A549 treated with CORT108297 at 1 μM for 4 hours (cell line): ENCODE measurements at places on chromosomes 5 and 9. TPM values are rescaled to one million over a fixed set of nuclear protein-coding genes. Genes with fewer than 3 reads are reported as not detected.

ZSWIM6 gene
- 4.6 to 6.0 TPM (median 5.5 TPM) in 5 replicates for total RNA-seq

C9orf153 gene
- 0.09 to 0.46 TPM (median 0.18 TPM) in 5 replicates for total RNA-seq

RAB3C gene
- total RNA-seq, result not detected in 5 replicates

NEUROG1 gene
- not detected in 5 replicates for total RNA-seq

MZB1 gene
- 0.09 to 0.47 TPM (median 0.16 TPM) in 3 of 5 replicates, not detected in the others for total RNA-seq

DBN1 gene
- total RNA-seq, result 55.6 to 82.0 TPM (median 74.1 TPM) in 5 replicates
